ENCODE measurements at places on chromosomes 7 and 10.
A peak's percentile ranks its signal among the peaks of the same experiment; 100 is the strongest.

DNA sequence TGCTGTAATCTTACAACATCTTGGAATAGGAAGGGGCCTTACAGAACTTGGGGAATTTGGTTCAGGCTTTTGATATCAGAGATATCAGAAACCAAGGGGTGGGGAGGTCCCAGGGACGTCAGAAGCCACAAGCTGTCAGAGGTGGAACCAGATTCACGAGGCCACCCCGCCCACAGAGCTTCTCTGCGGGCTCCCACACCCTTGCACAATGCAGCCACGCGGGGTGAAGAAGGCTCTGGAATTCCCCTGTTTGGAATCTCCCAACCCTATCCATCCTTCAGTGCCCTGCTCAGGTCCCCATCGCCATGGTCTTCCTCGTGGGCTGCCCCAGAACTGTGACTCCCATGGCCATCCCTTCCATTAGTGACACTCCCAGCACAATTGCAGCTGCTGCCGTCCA is 247.1 kb upstream of the SHH start:
- DNase-seq = no peak

DNA sequence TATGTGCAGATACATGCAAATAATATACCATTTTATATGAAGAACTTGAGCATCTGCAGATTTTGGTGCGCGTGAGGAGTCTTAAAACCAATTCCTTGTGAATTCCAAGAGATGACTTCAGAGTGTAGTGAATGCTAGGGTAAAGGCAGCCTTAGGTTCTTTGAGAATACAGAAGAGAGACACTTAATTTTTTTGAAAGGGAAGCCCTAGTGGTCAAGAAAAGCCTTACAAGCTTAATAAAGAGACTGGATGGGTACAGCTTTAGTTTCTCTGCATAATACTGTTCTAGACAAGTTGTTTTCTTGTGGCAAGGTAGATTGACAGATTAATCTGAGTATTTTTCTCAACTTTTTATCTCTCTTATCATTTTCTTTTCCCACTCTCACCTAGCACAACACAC is 636.5 kb downstream of the DNAJB9 start:
- no peak for DNase-seq

GRCh38 chr7:264541-265191 is 25.3 kb upstream of the FOXL3 start:
- DNase-seq = no peak

- no peak for DNase-seq
These were observed 117.0 kb downstream of the CHCHD3 start for GRCh38 chr7:132964876-132965275.

DNA sequence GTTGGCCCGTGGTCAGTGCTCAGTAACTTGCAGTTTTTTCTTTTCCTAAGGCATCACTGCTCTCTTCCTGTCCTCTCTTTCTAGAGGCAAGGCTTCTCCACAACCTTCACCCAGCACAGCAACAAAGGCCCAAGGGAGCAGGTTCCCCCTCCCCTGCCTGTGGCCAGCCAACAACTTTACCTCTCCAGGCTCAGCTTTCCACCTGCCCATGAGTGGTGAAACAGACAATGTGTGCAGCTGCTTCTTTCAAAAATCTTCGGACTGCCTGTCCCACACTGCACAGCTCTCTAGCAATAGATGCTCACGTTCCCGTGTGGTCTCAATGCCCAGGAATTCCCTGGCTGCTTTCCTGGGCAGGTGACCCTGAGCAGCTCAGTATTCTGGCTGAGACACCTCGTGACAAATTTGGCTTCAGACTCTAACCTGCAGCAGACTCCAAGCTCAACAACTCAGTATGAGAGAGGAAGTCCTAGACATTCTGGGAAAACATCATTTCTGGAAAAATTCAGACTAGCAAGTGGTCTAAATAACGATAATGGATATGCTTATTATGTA is 28.9 kb upstream of the TMEM72 start:
- no peak for DNase-seq

- DNase-seq = no peak
These were observed 1043.0 kb downstream of the NRG3 start for GRCh38 chr10:82918022-82918421.

DNA sequence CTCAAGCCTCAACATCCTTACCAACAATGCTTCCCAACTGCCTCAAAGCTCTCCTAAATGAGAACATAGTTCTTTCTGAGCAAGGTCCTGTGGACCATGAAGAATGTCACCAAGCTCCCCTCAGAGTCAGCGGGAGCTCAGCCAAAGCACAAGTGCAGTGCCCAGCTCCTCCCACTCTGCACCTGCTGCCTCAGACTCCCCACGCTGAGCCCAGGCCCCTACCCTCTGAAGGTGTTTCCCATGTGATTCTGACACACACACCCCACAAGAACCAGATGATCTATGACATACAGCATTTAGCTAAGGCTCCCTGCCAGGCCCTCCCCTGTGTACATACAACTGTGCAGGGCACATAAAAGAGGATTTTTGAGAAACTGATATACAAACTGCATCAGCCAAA is 19.2 kb downstream of the ERCC6 start:
- DNase-seq = no peak

GRCh38 chr7:26441002-26441521 is 149.4 kb downstream of the SNX10 start:
- DNase-seq = no peak

- DNase-seq = peak; percentile 12
These were observed 1354.7 kb upstream of the LRRTM3 start for GRCh38 chr10:65571011-65571570.

GRCh38 chr7:28078036-28078901 is 102.3 kb downstream of the JAZF1 start:
- no peak for DNase-seq

GRCh38 chr7:20797462-20798080 is 10.9 kb upstream of the SP8 start:
- no peak for DNase-seq

DNA sequence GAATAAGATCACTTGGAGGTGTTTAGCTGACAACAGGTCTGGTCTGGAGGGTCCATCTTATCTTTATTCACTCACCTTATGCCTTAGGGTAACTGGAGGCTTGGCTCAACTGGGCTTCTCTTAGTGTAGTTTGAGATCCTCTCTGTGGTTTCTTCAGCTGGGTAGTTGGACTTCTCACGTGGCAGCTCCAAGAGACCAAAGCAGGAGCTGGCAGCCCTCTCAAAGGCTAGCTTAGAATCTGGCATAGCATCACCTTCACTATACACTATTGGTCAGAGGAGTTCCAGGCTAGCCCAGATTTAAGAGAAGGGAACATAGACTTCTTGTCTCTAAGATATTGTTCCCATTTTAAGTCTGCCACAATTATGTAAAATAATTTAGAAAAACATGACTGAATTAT is 16.4 kb downstream of the ADK start:
- no peak for DNase-seq

- DNase-seq = no peak
These were observed 37.3 kb downstream of the SND1 start for GRCh38 chr7:127689194-127689772.

DNA sequence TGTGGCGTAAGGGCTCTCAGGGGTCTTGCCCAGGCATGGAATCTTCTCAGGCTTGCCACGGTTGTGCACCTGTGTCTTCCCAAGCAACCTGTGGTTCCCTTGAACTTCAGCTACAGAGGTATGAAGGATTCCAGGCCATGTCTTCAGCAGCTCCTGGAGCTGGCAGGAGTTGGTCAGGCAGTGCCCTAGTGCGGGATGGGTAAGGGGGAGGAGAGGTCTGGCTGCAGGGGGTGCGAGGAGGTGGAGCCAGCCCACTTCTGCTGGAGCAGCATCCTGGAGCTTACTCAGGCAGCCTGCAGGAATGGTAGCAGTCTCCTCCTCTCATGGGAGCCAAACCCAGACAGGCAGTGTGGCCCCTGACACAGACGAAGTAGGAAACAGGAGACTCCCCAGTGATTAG is 3.8 kb upstream of the TRIL start:
- no peak for DNase-seq

GRCh38 chr10:92757066-92757710 is 67.4 kb downstream of the HHEX start:
- DNase-seq = peak; percentile 74

DNA sequence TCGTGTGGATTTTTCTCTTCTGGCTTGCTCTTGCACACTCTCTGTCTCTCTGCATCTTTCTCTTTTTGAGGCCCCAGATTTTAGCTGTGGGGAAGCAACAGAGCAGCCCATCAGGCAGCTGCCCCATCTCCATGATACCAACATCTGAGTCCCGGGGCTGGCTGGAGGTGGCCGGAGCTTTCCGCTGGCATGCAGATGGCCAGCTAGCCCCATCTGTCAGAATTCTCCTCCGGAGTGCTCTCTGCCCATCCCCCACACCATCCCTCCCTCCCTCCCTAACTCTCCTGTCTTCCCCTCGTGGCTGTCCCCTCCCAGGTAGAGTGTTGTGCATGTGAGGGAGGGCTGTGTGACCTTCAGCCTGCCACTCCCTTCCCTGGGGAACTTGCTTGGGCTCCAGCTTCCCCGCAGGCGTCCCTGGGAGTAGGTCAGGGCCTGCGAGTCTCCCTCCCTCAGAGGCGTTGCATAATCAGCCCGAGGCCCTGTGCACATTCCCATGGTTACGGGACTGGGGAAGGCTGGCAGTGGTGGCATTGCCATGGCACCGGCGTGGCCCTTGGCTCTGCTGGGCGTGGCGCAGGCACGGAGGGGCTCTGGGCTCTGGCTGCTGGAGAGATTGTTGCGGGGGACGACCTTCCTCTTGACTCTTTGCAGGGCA is 24.7 kb downstream of the GHRHR start:
- DNase-seq = no peak

DNA sequence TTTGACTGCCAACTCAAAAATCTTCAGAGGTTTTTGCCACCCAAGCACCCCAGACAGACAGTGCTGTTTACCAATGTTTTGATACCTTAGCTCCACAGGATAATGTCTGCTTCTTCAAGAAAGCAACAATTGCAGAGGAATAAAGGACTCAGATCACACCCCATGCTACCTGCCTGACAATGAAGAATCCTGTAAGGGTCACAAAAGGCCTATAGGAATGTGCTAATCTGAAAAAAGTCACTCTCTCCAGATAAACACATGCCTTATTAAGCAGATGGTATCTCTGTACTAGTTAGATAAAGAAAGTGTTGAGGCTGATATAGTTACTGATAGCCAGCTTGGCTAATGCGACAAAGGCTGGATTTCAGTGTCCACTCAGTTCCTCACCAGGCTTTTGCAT is 1076.7 kb upstream of the SORCS1 start:
- DNase-seq = no peak

- DNase-seq = no peak
These were observed 99.1 kb upstream of the JCAD start for GRCh38 chr10:30158325-30158960.

DNA sequence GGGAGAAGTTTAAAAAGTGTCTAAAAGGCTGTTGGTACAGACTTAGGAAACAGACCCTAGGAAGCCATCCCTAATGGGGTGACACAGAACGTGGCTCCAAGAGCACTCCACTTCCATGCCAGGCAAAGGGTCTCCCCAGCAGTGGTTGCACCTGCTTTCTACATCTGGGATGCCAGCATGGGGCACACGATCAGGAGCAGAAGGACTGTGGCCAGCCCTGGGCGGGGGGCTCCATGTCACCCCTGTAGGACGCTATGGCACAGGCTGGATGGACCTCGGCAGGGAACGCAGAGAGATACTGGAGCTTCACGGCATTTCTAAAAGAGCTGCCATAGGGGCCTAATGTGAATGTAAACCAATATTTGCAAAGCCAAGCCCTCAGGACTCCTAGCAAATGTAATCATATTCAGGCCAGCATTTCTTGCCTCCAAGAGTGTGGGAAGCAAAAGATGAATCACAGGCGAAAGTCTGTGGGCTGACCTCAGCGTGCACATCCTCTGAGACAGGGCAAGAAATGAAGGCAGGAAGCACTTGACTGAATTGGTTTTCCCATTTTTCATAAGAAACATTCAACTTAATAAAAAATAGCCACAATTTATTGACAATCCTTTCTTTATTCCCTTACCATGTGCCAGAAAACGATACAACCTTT is 93.9 kb downstream of the ATXN7L1 start:
- no peak for DNase-seq

- DNase-seq = peak; percentile 74
These were observed 7.1 kb downstream of the ERV3-1 start for GRCh38 chr7:64999165-65000004.

DNA sequence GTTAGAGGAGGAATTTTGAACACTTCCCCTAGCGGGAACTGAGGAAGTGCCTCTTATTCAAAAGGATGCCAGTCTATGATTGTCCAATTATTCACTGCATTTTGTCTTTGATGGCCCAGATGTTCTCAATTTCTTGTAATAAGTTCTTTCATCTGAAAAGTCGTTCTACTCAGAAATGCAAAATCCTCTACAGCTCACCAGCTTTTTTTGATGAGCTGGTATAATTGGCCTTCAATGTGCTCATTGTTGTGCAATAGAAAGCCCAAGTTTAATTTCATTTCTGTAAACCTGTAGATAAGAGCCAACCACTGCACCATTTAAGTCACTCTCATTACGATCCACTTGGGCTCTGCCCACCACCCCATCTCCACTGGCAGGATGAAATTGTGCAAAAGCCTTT is 978.7 kb upstream of the AUTS2 start:
- no peak for DNase-seq

DNA sequence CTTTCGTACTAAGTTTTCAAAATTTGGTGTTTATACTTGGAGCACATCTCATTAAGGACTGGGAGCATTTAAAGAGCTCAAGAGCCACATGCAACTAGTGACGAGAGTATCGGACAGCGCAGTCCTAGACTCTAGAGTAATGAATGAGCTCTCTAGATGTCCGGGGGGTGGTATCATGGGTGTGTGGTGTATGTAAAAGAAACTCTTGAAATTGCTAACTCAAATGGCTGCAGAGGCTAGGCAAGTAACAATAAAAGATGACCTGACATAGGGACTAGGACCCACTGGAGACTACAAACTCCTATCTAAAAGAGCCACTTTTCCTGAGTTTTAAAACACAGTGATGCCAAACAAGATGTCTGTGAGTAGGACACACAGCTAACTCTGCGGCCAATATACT is 14.0 kb downstream of the MYOZ1 start:
- no peak for DNase-seq

DNA sequence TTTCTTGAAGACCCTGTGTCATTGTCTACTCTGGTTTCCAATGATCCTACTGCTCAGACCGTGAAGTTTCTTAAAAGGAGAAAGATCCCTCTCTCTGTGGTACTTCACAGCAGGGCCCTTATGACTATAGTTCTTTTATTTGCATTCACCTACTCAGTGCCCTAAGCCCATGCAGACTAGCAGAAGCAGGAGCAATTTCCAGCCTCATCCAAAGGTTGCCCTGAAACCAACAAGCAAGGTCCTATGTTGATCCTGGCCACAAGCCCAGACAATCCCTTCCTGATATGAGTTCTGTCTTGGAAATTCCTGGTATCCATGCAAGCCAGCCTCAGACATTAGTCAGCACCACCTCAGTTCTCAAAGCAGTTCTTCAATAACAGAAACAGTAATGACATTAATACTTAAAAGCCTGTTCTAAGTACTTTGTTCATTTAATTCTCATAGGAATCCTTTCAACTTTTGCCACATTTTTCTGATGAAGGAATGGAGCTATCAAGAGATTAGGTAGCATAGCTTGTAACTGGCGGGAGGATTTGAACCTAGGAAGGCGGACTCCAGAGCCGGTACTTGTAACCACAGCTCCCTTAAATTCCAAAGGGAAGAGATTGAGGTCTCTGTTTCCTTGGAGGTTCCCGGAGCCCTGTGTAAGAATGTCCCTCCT is 58.1 kb upstream of the ST8SIA6 start:
- DNase-seq = no peak

- no peak for DNase-seq
These were observed 3.7 kb upstream of the FZD9 start for GRCh38 chr7:73429622-73430505.

GRCh38 chr7:158329014-158329610 is 258.5 kb downstream of the PTPRN2 start:
- DNase-seq = no peak

GRCh38 chr7:104093127-104093526 is 103.7 kb upstream of the RELN start:
- no peak for DNase-seq

All from CMK (cell line).